ENCODE measurements at places on chromosomes 5 and 9. TPM values are rescaled to one million over a fixed set of nuclear protein-coding genes. Genes with fewer than 3 reads are reported as not detected.

DNA sequence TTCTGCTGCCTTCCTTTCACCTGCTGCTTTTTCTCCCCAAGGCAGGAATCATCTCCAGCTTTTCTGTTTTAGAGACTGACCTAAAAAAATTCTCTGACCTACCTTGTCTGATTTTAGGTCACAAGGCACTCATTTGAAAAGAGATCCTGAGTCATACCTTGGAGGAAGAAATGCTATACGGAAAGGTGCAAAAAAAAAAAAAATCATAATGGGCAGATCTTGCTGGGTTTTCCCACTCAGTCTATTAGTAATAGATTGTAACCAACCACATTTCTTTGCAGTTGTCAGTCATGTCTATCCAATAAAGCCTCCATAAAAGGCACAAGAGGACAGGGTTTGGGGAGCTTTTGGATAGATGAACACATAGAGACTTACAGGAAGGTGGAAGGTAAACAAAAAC lies 70.0 kb downstream of the MTREX start:
- H3K4me1 ChIP-seq: no peaks in the 10 kb centered on the region
- no peak overlapping the region for H3K27ac ChIP-seq
- peaks cover 3% of the 10 kb centered on the region for H3K36me3 ChIP-seq
- no peak overlapping the region for H3K4me3 ChIP-seq
- no peak for DNase-seq

Gene SLIT3
- polyA plus RNA-seq: not detected

Gene ANKRD34B
- polyA plus RNA-seq: not detected

- no peaks in the 10 kb centered on the region for H3K4me1 ChIP-seq
- H3K4me3 ChIP-seq: no peak overlapping the region
- H3K36me3 ChIP-seq: no peaks in the 10 kb centered on the region
- no peaks in the 10 kb centered on the region for H3K27me3 ChIP-seq
Measured at GRCh38 chr5:130068101-130068500, 163.8 kb downstream of the CHSY3 start.

DNA sequence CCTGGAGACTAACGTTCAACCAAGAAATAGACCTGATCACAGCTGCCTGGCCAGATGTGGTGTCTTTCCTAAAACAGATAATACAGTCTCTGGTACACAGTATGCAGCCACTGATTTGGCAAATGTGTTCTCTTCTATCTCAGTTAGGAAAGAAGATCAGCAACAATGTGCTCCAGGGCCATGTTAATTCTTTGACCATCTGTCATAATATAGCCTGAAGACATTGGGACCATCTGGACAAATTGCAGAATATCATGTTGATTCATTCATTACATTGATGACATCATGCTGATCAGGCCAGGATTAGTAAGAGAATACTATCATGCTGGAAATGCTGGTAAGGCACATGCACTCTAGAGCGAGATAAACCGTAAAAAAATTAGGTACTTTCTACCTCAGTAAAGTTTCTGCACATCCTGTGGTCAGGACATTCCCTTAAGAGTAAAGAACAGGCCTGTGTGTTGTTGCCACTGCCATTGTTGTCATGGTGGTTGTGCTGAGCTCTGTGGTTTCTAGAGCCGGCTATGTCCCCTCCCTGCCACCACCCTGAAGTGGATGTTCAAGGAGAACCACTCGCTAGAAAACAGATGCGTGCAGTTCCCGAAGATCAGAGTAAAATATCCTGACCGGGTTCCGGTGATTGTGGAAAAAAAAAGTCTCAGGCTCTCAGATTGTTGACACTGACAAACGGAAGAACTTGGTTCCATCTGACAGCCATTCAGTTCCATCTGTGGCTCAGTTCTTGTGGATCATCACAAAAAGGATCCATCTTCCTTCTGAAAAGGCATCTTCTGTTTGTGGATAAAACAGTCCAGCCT lies 6.4 kb upstream of the JMY start:
- no peak overlapping the region for H3K4me3 ChIP-seq
- no peaks in the 10 kb centered on the region for H3K27me3 ChIP-seq
- H3K36me3 ChIP-seq: no peaks in the 10 kb centered on the region
- peak; percentile 78 for DNase-seq

- DNase-seq: no peak
- H3K36me3 ChIP-seq: no peaks in the 10 kb centered on the region
- H3K4me1 ChIP-seq: no peaks in the 10 kb centered on the region
- H3K27me3 ChIP-seq: no peaks in the 10 kb centered on the region
- no peak overlapping the region for H3K27ac ChIP-seq
- H3K4me3 ChIP-seq: no peak overlapping the region
Measured at GRCh38 chr5:67963789-67964519, 251.6 kb upstream of the PIK3R1 start.

DNA sequence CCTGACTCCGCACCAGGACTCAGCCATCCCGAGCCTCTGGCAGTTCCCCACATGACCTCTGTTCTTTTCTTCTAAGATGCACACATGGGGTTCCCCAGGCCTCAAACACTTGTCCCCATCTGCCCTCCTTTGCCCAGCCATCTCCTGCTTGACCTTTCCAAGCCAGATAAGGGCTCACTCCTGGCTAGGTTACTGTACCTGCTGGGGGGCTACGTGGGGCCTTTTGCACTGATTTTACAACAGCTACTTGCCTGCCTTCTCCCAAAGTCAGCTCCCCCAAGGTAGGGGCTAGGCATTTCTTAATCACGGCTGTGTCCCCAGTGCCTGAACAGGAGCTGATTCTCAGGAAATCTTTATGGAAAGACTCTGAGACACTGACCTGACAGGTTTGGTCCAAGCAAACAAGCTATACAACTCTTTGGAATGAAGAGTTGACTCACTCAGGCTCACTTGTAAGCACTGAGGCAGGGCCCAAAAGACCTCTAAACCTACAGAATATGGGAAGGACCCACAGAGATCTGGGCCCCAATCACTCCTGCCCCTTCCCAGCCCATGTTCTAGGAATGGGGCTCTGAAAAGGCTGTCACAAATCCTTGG lies 2.5 kb downstream of the MACROH2A1 start:
- no peaks in the 10 kb centered on the region for H3K36me3 ChIP-seq
- DNase-seq: no peak
- no peaks in the 10 kb centered on the region for H3K27me3 ChIP-seq
- peaks cover 65% of the 10 kb centered on the region for H3K4me1 ChIP-seq

DNA sequence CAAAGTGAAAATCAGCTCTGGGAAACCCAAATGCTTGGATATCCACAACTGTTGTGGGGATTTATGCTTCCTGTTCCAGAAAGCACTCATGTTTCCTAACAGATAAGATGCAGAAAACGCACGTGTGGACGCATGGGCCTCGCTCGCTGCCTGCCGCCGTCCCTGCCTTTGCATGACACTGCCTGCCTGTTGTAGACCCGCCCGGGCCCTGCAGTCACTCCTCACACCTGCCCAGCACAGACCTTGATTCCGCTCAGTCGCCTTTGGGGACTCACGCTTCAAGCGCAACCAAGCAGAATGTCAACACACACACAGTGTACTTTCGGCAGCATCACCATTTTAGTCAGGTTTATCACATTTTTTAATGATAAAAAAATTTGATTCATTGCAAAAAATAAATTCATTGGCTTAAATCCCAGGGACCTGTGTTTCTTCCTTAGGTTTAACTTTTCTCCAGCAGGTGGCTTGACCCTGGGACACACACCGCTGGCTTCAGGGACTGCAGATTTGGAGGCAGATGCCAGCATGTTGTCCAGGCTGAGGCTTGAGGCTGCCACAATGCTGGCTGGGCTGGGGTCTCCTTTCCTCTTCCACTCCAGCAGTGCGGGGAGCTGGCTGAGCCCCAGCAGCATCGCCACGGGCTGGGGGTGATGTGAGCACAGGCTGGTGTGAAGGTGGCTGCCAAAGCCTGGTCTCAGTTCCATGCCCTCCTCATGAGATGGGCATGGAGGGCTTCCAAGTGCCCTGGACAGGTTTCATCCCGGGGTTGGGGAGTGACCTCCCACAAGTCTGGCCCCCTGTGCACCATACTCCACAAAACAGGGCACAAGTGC lies 416.9 kb upstream of the IRX4 start:
- no peak overlapping the region for H3K4me3 ChIP-seq
- no peaks in the 10 kb centered on the region for H3K36me3 ChIP-seq
- no peaks in the 10 kb centered on the region for H3K27me3 ChIP-seq
- H3K4me1 ChIP-seq: no peaks in the 10 kb centered on the region

Gene VCP
- 195 TPM for polyA plus RNA-seq

- DNase-seq: no peak
- no peak overlapping the region for H3K4me3 ChIP-seq
- H3K27ac ChIP-seq: no peak overlapping the region
- no peaks in the 10 kb centered on the region for H3K4me1 ChIP-seq
- no peaks in the 10 kb centered on the region for H3K27me3 ChIP-seq
Measured at GRCh38 chr5:17022296-17022695, 86.2 kb upstream of the MYO10 start.

DNA sequence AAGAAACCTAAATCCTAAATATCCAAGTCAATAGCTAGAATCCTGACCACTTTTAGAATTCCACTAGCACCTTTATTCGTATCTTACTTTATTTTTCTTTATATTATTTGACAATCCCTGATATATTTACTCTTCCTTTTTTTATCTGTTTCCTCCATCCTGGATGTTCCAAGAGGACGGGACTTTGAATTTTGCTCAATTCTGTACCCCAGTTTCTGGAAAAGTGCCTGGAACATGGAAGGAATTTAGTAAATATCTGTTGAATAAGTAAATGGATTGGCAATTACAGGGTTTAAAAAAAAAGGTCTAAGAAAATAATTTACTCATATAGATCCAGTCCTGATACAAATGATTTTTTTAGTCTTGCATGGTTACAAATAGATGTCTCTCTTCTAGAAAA lies 1.2 kb upstream of the NIPSNAP3A start:
- H3K27ac ChIP-seq: no peak overlapping the region
- no peaks in the 10 kb centered on the region for H3K27me3 ChIP-seq
- H3K4me1 ChIP-seq: peaks cover 15% of the 10 kb centered on the region
- no peak for DNase-seq
- no peak overlapping the region for H3K4me3 ChIP-seq

Gene ROPN1L
- 6.5 TPM for polyA plus RNA-seq

DNA sequence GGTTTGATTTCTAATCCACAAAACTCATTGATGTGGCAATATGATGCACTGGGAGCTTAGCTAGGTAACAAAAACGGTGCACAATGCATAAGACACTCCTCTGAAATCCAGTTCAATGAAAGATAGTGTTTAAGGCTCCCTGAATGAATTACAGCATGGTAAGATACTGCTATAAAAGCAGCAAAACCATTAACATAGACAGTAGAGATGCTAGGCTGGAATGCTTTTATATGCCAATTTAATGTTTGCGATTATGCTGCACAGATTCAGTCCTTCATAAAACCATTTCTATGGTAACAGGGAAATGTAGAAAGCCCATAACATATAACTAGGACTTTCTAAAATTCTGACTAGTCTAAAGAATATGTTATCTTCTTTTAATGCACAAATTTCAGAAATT lies 180.8 kb upstream of the NUDT12 start:
- H3K36me3 ChIP-seq: no peaks in the 10 kb centered on the region
- no peak for DNase-seq
- H3K27ac ChIP-seq: no peak overlapping the region
- H3K4me1 ChIP-seq: no peaks in the 10 kb centered on the region

Gene PCDHB7
- not detected for polyA plus RNA-seq

Gene SH3GL2
- not detected for polyA plus RNA-seq

GRCh38 chr5:71996789-71997188 lies 110.5 kb upstream of the MAP1B start:
- no peaks in the 10 kb centered on the region for H3K4me1 ChIP-seq
- no peak overlapping the region for H3K4me3 ChIP-seq
- H3K36me3 ChIP-seq: no peaks in the 10 kb centered on the region
- no peaks in the 10 kb centered on the region for H3K27me3 ChIP-seq
- no peak overlapping the region for H3K27ac ChIP-seq

GRCh38 chr5:139065306-139065705 lies 132.9 kb downstream of the SIL1 start:
- no peaks in the 10 kb centered on the region for H3K36me3 ChIP-seq
- no peak overlapping the region for H3K4me3 ChIP-seq
- no peaks in the 10 kb centered on the region for H3K4me1 ChIP-seq
- H3K27ac ChIP-seq: no peak overlapping the region
- DNase-seq: no peak
- H3K27me3 ChIP-seq: no peaks in the 10 kb centered on the region

DNA sequence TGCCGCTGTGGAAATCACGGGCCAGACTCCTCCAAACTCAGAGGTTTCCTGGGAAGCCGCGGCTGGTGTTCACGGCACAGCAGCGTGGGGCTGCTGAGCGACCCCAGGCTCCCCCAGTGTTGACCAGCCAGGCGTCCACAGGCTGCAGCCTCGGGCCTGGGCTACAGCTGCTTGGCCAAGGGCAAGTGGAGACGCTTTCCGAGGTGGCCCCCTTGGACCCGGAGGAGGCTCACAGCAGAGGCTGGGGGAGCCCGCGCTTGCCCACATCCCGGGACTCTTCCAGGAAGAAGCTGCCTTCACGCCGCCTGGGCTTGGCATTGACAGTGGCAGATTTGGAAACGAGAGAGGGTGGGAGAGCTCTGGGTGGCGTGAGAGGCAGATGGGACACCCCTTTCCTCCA lies 53.1 kb upstream of the FCN2 start:
- no peaks in the 10 kb centered on the region for H3K27me3 ChIP-seq
- no peak overlapping the region for H3K4me3 ChIP-seq
- no peaks in the 10 kb centered on the region for H3K36me3 ChIP-seq

DNA sequence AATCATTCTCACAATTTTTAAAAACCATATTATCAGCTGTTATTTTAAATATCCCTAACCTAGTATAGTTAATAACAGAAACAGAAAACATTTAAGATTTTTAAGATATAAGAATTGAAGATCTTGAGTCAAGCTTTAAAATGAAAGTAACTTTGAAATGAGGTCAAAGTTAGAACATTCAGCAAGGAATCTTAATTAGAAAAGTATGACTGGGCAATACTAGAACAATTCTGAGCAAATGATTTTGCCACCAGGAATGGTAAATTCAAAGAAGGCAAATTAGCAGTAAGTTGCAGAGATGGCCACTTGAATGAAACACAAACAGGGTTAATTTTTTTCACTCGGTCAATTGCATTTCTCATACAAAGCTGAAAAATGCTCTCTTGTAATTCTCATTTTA lies 117.9 kb downstream of the NXNL2 start:
- no peaks in the 10 kb centered on the region for H3K27me3 ChIP-seq
- DNase-seq: no peak
- H3K4me3 ChIP-seq: no peak overlapping the region
- no peaks in the 10 kb centered on the region for H3K4me1 ChIP-seq
- no peaks in the 10 kb centered on the region for H3K36me3 ChIP-seq

Measured in CD4-positive, alpha-beta memory T cell (primary cell).